ENCODE measurements at places on chromosomes 12 and 14.
A peak's percentile ranks its signal among the peaks of the same experiment; 100 is the strongest.

GRCh38 chr12:19819231-19819630 is 379.9 kb downstream of the AEBP2 start:
- no peak for DNase-seq

- no peak for DNase-seq
Observed at GRCh38 chr12:49604856-49605255, 583 bp downstream of the FAM186B start.

DNA sequence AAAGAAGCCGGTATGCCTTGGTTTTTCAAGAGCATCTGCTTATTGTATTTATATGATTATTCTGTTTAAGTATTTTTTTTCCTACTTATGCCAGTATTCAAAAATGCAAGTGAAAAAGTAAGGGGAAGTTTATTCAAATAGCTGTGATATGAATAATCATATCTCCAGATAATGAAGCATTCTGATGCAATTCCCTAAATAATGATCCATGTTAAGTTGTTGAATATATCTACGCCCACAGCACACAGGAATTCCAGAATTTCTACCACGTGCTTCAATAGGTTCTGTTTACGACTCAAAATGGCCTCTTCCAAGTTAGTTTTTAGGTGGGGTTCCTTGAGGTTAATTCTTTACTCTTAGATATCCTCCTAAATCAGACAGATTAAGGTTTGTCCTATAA is 208.3 kb downstream of the NAV3 start:
- DNase-seq: no peak

DNA sequence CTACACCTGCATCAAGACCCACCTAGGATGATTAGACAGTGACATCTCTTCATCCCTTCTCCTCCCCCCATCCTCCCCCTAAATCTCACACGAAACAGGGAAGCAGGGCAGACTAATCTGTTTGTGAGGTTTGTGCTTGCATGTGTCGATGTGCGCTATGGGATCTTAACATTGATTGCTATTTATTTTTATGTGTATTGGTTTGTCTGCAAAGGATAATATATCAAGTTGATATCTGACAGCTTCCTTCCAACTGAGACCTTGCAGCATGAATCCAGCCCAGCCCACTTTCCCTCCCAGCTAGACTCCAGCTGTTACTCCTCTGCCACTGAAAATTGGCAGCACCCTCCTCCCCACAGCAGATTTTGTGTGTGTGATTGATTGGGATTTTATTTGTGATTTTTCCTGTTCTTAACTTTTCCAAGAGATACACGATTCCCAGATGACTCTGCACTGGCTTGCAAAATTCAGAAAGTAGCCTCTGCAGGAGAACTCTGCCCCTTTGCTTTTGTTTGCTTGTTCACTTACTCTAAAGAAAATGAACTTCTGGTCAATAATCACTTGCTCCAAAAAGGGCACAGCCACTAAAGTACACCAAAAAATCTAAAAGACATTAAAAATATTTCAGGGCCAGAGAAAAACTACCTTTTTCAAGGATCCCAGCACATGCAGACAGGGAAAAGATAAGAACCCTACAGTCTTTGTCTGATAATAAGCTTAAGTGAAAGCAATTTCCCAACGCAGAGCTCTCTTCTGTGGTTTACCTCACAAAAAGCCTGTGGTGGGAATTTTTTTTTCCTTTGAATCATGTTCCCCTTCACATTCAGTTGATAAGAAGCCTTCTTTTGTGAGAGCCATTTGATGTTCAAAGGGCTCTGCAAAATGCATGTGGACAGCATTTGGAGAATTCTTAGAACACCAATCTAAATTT is 222.1 kb downstream of the RPS29 start:
- DNase-seq: no peak

GRCh38 chr14:101125313-101125712 is 221.8 kb upstream of the RTL1 start:
- no peak for DNase-seq

DNA sequence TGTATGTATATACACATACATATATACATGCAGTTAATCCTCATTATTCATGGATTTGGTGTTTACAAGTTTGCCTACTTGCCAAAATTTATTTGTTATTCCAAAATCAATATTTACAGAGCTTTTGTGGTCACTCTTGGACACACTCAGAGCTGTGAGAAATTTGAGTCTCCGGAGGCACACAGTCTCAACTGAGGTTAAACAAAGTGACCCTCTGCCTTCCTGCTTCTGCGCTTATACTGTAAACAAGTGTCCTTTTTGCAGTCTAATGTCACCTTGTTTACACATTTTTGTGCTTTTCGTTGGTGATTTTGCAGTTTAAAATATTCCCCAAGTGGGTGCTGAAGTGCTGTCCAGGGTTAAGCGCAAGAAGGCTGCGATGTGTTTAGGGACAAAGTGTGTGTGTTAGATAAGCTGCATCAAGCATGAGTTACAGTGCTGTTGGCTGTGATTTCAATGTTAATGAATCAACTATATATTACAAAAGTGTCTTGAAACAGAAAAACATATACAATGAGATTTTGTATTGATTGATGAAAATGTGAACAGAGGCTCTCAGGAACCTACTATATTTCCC is 13.1 kb upstream of the LTA4H start:
- DNase-seq: peak; percentile 41

- DNase-seq: peak; percentile 77
Observed at GRCh38 chr12:88579161-88579517, 1.1 kb downstream of the KITLG start.

GRCh38 chr12:13000925-13001774 is 1.1 kb upstream of the HEBP1 start:
- no peak for DNase-seq

GRCh38 chr12:104090685-104091084 is 26.4 kb downstream of the HCFC2 start:
- DNase-seq: no peak

- DNase-seq: no peak
Observed at GRCh38 chr14:90788031-90788430, 28.2 kb downstream of the TTC7B start.

DNA sequence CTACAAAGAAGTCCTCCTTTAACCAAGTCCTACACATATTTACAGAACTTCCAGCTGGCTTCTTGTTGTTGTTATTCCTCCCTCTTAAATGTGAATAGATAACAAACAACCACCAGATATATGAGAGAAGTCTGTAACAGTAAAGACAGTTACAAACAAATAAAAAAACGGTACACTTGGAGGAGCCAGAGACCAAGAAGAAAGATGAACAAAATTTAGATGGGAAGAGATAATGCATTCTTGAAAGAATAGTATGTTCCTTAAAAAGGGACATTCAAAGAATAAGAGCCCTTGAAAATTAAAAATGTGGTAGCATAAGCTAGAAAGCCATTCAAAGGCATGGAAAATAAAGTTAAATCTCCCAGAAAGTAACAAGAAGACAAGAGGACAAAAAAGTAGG is 25.9 kb downstream of the SLCO1A2 start:
- no peak for DNase-seq

DNA sequence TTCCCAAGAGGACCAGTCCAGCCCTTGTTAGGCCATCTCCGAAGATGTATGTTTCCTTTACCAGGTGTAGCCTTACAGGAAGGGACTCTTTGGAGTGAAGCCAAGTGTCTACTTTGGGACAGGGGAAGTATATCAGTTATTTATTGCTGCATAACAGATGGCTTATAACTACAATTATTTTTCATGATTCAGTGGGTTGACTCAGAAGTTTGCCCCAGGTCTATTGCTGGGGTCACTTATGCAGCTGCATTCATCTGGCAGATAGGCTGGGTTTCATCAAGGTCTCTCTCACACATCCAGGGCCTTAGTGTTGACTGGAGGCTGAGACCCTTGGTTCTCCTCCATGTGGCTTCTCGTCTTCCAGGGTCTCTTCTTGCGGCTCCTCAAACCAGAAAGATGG is 170.1 kb downstream of the NRXN3 start:
- DNase-seq: no peak

DNA sequence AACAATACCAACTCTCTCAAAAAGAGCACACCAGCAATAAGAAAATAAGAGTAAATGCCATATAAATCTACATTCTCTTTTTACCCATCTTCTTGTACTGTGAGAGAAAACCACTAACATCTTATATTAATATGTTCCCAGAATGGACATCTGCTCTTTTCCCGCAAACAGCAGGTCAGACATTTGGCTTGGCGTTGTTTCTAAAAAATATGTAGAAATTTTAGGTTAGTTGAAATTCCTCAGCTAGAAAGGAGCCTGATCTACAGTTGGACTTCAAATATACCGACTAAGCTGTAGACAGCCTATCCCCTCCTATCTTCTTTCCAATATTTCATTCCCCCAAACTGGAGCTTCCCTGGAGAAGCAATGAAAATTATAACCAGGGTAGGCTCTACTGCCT is 88.7 kb downstream of the PPP2R5E start:
- DNase-seq: no peak
